Stimulated activated CD4-positive, alpha-beta T cell treated with anti-CD3 and anti-CD28 coated beads, TNF-alpha, amount 100 ng/mL, for 4 hours (primary cell): ENCODE measurements at places on chromosomes 4 and X.

DNA sequence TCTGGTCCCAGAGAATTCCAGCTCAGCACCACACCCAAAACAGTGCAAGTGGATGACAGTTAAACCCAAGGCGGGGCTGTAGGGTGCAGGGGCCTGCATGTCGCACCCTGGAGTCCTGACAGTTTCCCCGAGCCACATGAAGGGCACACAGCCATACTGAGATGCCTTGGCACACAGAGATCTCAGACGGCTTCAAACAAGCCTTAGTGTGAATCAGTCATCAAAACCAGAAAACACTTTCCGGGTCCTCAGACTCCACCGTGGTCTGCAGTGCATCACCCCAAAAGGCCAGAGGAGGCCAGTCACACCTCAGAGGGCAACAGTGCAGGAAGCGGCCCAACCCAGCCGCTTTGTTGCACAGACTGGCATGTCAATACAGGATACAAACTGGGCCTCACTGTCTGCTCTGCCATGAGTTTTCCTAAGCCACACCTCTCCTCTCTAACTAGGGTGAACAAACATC is 64.6 kb upstream of the ENPP6 start:
- no peak for DNase-seq

DNA sequence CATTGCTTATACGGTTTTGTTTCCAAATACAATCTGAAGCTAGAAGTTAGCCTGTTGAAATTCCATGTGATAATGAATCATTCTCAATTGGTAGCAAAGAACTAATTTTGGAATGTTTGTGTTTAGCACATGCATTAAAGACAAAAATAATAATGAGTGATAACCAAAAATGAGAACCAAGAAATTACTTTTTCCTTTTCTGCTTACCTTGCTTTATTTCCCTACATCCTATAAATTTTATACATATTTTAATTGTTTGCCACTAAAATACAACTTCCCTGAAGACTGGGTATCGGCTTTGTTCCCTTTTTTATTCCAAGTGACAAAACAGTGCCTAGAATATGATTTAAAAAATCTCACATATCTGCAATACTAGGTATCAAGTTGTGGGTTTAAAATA is 203.8 kb upstream of the TACR3 start:
- DNase-seq, result no peak

DNA sequence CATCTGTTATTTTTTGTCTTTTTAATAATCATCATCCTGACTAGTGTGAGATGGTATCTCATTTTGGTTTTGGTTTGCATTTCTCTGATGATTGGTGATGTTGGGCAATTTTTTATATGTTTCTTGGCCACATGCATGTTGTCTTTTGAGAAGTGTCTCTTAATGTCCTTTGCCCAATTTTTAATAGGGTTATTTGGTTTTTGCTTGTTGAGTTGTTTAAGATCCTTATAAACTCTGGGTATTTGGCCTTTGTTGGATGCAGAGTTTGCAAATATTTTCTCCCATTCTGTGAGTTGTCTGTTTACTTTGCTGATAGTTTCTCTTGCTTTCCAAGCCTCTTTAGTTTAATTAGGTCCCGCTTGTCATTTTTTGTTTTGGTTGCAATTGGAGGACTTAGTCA is 152.1 kb upstream of the MED14 start:
- no peak for DNase-seq

GRCh38 chr4:42655921-42656678 is 805 bp downstream of the ATP8A1 start:
- DNase-seq, result peak; percentile 21

DNA sequence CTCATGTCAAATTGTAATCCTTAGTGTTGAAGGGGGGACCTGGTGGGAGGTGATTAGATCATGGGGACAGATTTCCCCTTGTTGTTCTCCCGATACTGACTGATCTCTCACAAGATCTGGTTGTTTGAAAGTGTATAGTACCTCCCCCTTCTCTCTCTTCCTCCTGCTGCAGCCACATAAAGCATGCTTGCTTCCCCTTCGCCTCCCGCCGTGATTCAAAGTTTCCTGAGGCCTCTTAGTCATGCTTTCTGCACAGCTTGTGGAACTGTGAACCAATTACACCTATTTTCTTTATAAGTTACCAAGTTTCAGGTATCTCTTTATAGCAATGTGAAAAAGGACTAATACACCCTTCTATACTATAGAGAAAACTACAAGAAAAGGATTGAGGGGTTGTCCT is 1170.5 kb upstream of the AGA start:
- DNase-seq, result no peak

GRCh38 chr4:168272488-168272887 is 46.1 kb downstream of the DDX60 start:
- DNase-seq, result no peak

- DNase-seq, result no peak
Observed at GRCh38 chr4:7826176-7826908, 113.3 kb downstream of the AFAP1 start.

DNA sequence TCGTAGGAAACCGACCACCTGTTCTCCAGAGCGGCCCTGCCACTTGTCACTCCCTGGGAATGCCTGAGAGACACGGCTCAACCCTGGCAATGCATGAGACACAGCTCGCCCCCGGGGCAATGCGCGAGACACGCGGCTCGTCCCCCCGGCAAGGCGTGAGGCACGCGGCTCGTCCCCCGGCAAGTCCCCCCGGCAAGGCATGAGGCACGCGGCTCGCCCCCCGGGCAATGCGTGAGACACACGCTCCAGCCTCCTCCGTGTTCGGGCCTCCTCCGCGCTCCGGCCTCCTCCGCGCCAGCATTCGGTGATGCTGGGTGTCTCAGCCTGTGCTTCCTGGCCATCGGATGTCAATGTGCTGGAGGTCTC is 27.5 kb upstream of the CPLX1 start:
- no peak for DNase-seq

- DNase-seq, result no peak
Observed at GRCh38 chrX:24767557-24767956, 73.8 kb downstream of the POLA1 start.

DNA sequence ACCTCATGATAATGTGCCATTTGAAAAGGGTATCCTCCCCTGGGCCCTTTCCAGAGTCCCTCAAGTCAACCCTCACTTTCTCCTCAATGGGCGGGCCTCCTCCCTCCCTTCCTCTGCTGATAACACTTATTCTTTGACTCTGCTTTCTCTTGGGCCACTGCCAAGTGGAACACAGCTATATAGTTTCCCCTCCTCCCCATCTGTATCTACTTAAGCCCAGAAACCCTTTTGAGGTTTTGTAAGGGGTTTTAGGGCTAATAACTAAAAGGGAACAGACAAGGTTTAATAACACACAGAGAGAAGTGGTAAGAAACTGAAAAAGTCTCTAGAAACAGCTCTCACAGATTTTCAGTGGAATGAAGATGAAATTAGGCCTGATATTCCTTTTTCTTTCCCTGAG is 116.7 kb downstream of the GPC3 start:
- no peak for DNase-seq

DNA sequence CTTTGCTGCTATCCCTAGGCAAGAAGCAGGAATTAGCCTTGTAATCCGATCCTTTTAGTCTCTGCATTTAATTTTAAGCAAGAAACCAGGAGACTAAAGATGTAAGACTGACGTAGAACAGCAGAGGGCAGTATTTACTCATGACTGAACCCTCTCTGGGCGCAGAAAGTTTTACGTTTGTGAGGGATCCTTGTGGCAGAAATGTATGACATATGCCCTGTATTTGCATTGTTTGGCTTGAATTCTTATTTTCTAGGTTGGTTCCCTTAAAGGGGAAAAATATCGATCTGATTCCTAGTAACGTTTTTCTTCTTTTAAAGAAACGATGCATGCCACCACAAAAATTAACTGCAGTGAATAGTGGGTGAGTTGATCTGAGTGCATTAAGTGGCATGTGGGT is 1.3 kb upstream of the FAT4 start:
- DNase-seq, result no peak

DNA sequence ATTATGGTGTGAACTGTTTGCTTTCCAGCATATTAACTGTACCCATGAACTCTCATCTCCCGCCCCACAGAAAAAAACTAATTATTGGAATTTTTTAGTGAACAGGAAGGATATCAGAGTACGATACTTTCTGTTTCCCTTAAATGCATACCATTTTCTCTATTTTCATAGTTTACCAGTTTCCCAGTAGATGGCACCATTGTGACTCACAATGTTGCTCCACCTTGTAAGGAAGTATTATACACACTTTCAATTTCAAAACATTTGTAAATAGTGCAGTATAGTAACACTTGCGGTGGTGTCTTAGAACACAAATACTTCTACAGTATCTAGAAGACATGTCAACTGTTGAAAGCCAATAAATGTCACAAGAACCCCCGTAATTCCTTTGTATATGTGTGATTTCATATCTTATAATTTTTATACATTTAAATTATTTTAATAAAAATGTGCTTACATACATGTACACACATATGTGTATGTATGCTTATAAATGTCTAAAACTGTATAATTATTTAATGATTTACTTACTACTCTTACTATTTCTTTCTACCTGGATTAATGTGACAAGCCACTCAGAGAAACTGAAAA is 167.3 kb downstream of the SLIT2 start:
- no peak for DNase-seq

DNA sequence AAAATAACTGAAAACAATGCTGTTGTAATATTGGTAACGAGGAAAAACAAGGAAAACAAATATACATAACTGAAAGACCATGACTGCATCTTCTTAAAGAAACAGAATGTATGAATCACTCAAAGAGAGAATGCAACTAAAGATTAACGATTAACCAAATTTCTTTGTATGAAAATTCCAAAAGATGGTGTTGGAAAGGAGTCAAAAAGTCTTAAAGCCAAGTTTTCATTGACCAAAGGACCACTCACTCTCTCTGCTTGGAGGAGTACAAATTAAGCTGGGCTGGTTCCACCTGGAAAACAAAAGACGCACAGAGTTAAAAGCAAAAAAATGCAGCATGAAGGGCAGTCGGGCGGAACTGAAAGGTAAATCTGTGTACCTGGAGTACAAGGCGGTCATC is 1.8 kb downstream of the DCAF12L1 start:
- DNase-seq, result no peak

GRCh38 chr4:170323623-170324022 is 233.9 kb upstream of the AADAT start:
- DNase-seq, result no peak

GRCh38 chr4:183146478-183146877 is 47.4 kb downstream of the WWC2 start:
- DNase-seq, result no peak

GRCh38 chr4:104971462-104971861 is 175.2 kb upstream of the TET2 start:
- no peak for DNase-seq

DNA sequence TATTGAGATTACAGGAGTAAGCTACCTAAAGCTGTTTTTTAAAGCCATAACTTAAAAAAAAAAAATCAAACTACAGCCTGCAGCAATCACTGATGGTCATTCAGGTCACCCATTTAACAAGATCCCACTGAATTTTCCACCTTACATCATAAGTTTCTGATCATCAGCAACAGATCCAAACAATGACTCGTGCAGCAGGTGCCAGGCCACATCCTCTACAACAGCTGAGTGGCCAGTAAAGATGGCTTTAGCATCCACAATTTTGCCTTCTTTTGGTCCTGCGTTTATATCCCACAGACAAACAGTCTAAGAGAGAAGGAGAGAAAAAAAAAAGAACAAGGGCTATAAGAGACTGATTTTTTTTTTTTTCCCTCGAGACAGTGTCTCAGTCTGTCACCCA is 16.6 kb downstream of the RBBP7 start:
- DNase-seq, result no peak

DNA sequence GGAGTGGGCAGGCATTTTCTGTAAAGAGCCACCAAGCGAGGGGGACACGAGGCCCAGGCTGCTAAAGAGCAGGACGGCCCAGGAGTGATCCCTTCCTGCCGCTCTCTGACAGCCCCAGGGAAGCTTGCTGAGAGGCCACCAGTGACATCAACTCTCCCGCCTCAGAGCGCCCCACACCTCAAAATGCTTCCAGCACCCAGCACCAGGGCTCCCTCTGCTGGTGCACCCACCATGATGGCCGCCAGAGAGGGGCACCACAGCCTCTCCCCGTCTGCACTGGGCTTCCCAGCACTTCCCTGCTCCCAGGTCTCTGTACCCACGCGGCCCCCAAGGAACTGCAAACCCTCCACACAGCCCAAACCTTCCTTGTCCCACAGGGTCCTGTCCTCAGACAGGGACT is 40.4 kb downstream of the GAK start:
- no peak for DNase-seq

DNA sequence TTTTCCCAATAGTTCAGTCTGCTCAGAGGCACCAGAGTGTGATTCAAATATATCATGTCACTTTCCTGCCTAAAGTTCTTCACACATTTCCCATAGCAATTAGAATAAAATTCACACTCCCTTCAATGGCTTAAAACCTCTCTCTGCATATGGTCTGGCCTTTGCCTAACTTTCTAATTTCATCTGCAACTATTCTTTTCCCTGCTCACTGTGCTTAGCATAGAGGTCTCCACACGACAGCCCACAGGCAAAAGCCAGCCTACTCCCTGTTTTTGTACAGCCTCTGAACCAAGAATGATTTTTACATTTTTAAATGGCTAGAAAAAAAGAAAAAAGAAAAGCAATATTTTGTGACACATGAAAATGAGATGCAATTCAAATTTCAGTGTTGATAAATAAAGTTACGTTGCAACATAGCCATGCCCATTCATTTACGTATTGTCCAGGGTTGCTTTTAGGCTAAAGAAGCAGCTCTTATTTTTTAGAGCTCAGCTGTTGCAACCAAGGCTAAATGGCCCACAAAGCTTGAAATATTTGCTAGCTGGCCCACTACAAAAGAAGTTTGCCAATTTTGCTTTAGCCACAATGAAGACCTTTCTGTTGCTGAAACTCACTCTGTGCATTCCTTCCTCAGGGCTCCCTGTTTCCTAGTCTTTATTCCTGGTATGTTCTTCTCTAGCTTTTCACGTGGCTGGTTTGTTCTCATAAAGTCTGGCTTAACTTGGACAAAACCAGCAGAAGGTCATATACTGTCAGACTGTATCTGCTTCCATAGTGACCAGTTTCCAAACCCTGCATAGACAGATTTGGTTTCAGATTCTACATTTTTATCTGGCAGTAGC is 26.6 kb upstream of the IRF2 start:
- DNase-seq, result no peak

DNA sequence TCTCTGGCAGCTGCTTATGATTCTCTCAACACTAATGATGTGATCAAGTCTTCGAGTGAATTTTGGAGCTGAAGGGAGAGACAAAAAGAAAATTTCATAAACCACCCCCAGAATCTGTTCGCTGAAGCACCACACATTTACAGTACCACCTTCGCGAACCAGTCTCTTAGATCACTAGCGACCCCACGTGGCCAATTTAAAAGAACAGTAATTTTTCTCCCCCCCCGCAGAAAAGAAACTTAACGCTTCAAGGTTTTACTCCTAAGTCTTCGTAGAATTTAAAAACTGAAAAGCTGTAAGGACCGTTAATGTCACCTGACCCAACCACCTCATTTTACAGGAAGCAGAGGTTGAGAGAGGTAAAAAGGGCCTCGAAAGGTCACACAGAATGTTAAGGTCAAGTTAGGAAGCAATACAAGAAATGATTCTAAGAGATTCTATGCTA is 187.5 kb downstream of the QDPR start:
- no peak for DNase-seq

- no peak for DNase-seq
Observed at GRCh38 chrX:40508560-40508959, 72.2 kb upstream of the ATP6AP2 start.
